ENCODE measurements at places on chromosomes 1 and 21.

DNA sequence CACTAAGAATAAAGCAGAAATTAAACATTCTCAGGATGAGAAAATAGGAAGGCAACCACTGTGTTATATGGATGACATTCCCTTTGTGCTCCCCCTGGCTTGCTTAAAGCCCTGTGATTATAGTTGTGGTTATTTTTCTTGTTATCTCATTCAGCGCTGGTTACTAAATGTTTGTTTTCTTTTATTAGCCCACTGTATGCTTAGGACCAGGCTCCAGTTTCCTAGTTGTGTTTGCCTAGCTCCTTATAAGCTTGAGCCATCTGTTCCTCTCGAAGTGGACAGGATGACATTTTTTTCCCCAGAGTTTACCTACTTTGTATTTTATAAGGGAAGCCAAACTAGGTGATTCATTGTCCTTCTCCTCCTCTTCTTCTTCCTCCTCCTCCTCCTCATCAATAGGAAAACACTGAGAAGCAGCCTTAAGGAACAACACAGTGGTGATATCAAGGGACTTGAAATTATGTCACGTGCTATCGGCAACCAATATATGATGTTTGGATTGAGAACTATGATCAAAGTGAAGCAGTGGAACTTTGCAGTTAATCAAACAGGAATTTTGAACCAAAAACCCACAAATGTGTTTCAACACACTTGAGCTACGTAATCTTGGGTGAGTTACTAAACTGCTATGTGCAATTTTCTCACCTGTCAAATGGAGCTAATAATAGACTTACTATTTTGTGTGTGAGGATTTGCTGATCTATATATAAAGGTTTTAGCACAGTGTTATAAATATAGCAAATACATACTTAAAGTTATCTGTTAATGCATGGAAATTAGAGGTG, 35.1 kb upstream of the RGS7 start:
- no peak for DNase-seq

DNA sequence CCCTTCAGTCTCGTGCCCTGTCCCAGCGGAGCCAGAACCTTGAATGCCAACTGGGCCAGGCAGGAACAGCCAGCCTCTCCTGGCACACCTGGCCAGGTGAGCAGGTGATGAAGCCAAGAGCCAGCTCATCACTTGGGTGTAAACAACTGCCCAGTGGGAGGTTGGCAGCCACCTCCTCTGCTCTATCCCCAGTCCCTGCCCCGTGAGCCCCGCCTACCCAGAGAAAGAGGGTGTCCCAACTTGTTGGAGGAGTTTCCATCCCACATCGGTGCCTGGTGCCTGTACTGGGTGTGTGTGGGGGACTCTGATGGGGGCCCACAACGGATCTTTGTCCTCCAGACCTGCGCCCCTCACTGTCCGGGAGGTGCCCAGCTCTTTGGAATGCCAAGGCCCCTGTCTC, 17.8 kb upstream of the FAM131C start:
- DNase-seq, result no peak

DNA sequence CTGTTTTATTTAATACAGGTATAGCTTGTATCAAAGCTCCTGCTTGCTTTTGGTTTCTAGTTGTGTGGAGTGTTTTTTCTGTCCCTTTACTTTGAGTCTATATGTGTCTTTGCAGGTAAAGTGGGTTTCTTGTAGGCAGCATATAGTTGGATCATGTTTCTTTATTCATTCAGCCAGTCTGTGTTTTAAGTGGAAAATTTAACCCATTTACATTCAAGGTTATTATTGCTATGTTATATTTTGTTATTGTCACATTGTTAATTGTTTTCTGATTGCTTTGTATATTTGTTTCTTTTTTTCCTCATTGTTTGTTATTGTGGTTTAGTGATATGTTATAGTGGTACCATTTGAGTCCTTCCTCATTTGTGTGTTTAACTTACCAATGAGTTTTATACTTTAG, 26.7 kb downstream of the CLDN19 start:
- DNase-seq, result no peak

DNA sequence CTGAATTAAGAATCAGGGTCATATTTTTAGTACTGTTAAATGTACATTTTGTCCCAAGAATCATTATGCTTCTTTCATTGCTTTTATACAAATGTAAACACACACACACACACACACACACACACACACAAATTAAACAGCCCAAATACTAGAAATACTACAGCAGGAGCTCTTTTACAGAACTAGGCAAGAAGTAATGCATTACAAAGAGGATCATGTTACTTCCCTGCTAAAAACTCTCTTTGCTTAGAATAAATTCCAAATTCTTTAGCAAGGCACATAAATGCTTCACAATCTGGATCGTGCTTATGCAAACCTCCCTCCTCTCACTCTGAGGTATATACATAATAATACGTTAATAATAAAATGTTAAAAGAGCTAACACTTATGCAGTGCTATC, 720.4 kb upstream of the ADGRL4 start:
- DNase-seq, result no peak

DNA sequence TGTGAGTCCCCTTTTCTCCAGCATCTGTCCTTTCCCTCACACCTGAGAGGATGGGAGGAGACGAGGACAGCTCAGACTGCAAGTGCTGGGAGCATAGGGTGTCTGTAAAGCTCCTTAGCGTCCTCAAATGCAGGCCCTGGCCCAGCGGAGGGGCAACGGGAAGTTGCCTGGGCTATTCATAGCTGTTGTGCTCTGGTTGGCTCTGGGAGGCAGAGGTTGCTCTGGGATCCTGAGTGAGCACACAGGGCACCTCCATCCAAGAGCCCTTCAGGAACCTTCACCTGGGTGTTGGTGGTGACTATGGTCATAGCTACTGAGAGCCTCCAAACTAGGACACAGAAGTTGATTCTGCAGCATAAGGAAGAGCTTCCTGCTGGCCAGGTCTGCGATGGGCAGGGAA, 2.6 kb downstream of the PADI1 start:
- DNase-seq, result no peak

DNA sequence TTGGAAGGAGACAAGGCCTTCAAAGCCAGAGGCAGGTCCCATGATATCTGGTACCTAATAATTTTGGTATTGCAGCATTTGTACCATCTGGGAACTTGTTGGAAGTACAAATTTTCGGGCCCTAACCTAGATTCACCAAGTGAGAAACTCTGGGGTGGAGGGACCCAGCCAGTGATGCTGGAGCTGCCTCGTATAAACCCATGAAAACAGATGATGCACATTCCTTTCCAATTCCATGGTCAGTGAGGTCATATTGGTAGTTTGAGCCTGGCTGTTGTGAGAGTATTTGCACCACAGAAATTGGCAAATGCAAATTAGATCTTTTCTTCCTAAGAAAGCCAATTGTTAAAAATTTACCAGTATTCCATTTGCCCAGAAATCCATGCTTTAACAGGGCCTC, 269.6 kb upstream of the PLXNA2 start:
- no peak for DNase-seq

DNA sequence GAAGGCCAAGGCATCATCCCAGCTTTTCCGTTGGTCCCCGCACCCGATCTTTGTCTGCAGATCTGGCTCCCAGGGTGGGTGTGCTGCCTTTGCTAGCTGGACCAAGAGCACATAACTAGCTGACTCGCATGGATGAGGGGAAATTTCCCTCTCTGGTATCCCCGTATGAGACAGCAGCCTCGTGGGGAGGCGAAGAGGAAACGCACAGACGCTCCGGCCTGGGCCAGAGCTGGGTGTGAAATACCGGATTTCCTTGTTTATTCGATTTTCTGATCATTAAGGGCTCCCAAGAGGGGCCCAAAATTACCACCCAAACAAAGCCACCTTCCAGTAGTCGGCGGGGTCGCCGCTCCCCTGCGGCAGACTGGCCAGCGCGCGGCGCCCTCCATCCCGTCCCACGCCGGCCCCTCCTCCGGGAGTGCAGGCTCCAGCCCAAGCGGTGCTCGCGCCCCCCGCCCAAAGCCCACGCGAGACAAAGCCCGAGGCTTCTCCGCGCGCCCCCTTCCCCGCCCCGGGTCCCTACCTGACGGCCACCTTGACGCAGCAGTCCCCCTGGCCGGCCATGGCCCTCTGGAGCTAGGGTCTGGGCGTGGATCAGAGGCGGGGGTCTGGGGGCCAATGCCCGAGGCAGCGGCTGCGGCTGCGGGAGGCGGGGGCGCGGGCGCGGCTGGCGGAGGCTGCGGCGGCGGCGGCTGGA, 546 bp downstream of the KIF21B start:
- DNase-seq, result no peak

DNA sequence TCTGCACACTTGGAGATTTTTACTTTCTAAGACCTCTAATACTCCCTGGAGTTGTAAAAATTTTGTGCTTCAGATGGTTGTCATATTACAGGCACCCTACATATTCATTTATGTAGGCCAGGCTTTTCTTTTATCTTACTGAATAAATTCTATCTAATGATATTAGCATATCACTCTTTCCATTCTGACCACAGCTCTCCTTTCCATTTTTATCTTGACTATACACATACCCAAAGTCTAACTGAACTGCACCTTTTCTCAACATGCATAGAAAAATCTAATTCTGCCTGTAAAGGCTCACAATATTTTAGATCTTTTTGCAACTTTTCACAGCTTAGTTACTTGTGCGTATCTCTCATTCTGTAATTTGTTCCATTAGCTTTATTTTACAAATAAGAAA, 52.7 kb upstream of the TSHB start:
- no peak for DNase-seq

GRCh38 chr21:40840401-40841125, 6.4 kb downstream of the DSCAM start:
- no peak for DNase-seq

GRCh38 chr1:63155437-63155836, 166.9 kb upstream of the FOXD3 start:
- DNase-seq, result no peak

DNA sequence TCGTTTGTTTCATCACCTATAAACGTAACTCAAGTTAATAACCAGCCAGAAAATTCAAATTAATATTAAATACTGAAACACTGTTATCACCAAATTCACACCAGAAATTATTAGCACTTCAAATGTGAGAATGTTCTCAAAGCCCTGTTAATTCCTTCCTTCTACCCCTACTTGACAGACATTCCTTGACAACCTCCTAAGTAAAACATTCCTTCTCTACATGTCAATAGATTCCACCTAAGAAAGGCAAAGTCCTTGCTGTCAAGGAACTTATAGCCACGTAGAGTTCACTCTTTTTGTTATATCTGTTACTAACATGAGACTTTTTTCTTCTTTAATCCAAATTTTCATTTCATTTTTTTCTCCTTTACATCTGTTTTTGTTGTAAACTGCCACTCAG, 441.5 kb downstream of the SMYD3 start:
- no peak for DNase-seq

- DNase-seq, result no peak
These were observed 36.9 kb downstream of the RPS6KC1 start for GRCh38 chr1:213087911-213088310.

- DNase-seq, result no peak
These were observed 172.7 kb upstream of the FGGY start for GRCh38 chr1:59124166-59124565.

DNA sequence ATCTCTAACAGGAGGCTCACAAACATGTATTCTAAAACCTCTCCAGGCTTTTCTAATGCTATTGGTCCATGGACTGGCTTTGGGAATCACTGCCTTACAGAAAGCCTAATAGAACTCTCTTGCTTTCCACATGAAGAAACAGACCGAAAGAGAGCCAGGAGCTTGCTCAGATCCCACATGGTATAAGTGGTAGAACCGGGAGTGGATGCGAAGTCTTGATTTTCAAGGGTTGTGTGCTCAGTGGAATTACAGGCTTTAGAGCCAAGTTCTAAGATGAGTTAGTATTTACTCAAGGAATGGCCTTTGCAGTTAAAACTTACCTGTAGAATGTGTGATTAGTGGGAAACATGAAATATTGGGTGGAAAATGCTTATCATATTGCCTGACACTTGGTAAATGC, 54.3 kb upstream of the HSD17B7 start:
- DNase-seq, result no peak

- DNase-seq, result no peak
These were observed 5.3 kb downstream of the RXFP4 start for GRCh38 chr1:155946633-155947219.

DNA sequence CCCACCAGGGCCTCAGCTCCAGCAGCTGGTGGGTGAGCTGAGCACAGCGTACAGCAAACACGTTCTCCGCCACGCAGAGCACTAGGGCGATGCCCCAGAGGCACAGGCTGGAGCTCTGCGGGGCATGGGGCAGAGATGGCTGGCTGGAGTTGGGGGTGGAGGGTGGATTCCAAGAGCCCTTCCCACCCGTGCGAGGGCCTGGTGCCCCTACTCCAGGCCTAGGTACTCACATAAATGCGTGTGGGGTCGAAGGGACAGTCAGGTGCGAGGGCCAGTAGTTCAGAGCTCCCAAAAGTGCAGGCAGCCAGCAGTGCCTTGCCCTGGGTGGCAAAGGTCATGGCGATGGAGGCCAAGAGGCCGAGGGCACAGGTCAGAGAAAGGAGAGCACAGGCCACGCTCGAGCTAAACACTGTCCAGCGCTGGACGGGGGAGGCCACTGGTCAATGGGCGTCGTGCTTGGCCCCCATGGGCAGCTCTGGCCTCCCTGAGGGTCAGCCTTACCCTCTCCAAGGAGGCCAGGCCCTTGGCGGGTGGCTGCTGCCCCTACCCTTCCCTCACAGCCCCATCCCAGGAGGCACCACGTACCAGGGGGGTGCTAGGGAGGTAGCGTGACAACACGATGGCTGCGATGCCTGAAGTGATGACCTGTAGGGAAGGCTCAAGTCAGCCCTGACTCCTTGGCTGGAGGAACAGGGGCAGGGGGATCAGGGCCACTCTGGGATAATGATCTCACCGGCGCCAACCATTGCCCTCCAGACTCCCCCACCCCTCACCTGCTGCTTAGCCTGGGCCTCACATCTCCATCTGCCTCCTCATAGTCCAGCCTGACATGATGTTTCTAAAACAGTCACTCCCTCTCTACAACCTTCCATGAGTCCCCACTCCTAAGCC, 5.6 kb downstream of the TMEM54 start:
- DNase-seq, result no peak
